ENCODE measurements at places on chromosomes 4 and X. TPM values are rescaled to one million over a fixed set of nuclear protein-coding genes. Genes with fewer than 3 reads are reported as not detected.

Gene PPP2R2C
- 7.0 TPM for polyA plus RNA-seq

Gene CXCL10
- not detected for polyA plus RNA-seq

Gene COX7B2
- not detected for polyA plus RNA-seq

Gene TMEM150C
- 0.24 TPM for polyA plus RNA-seq

Gene TLR10
- not detected for polyA plus RNA-seq

Gene SMR3B
- polyA plus RNA-seq: not detected

Gene SSX2
- polyA plus RNA-seq: not detected

Gene EDA2R
- polyA plus RNA-seq: 10.9 TPM

Gene EVC2
- not detected for polyA plus RNA-seq

Gene SHOX
- not detected for polyA plus RNA-seq

Gene FRG2
- not detected for polyA plus RNA-seq

Gene MEPE
- polyA plus RNA-seq: not detected

DNA sequence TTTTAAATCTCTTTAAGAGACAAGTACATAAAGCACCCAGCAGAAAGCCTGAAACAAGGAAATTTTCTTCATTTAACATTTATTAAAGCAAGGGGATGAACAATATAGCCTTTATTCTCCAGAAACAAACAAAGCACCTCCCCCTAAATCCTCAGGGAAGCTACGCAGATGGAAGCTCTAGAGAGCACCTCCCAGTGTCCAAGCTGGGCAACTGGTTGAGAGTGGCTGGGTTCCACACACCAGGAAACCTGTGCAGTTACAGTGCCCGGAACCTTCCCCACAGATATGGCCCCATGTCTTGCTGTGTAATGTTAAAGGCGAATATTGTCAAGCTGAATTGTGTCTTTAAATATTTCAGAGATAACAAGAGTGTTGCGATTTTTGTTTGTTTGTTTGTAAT lies 8.9 kb upstream of the TRIML1 start:
- H3K27ac ChIP-seq: no peak overlapping the region
- no peak for DNase-seq
- no peaks in the 10 kb centered on the region for H3K4me1 ChIP-seq
- H3K36me3 ChIP-seq: no peaks in the 10 kb centered on the region
- no peak overlapping the region for H3K4me3 ChIP-seq

DNA sequence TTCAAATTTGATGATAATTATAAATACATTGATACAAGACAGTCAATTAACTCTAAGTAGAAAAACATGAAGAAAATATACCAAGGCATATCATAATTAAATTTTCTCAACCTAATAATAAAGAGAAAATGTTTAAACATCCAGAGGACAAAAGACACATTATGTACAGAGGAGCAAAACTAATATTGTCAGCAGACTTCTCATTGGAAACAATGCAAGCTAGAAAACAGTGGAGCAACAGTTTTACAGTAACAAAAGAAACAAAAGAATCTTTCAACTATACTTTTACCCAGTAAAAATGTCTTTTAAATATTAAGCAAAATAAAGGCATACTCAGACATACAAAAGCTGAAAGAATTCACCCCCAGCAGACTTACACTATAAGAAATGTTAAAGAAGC lies 238.0 kb downstream of the TMA16 start:
- H3K4me3 ChIP-seq: no peak overlapping the region
- H3K27me3 ChIP-seq: no peaks in the 10 kb centered on the region
- no peaks in the 10 kb centered on the region for H3K4me1 ChIP-seq
- H3K27ac ChIP-seq: no peak overlapping the region
- DNase-seq: no peak

- peak overlapping the region; percentile 79 for H3K4me3 ChIP-seq
- DNase-seq: no peak
- no peak overlapping the region for H3K27ac ChIP-seq
- no peaks in the 10 kb centered on the region for H3K27me3 ChIP-seq
- H3K4me1 ChIP-seq: peaks cover 30% of the 10 kb centered on the region
Measured at GRCh38 chrX:119573222-119573621, 1.1 kb upstream of the UBE2A start.

DNA sequence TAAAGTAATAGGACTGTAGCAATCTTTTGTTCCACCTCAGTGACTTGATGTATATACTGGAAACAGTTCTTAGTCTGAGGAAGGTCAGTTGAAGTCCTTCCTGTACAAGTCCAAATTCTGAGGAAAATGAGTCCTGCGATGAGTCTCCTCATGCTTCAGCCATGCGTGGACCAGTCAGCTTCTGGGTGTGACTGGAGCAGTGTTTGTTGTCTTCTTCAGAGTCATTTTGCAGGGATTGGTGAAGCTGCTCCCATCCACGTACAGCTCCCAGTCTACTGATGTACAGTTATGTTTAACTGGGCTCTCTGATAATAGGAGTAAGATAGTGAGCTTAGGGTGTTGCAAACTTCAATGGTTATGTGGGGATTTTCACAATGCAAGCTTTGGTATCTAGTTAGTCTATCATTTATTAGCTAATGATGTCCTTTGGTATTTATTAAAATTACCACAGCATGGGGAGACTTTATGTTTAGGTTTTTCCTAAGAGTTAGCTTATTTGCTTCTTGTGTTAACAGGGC lies 3.4 kb downstream of the UGT2B17 start:
- H3K4me1 ChIP-seq: no peaks in the 10 kb centered on the region
- H3K4me3 ChIP-seq: no peak overlapping the region
- H3K27ac ChIP-seq: no peak overlapping the region
- H3K27me3 ChIP-seq: no peaks in the 10 kb centered on the region
- H3K36me3 ChIP-seq: no peaks in the 10 kb centered on the region

DNA sequence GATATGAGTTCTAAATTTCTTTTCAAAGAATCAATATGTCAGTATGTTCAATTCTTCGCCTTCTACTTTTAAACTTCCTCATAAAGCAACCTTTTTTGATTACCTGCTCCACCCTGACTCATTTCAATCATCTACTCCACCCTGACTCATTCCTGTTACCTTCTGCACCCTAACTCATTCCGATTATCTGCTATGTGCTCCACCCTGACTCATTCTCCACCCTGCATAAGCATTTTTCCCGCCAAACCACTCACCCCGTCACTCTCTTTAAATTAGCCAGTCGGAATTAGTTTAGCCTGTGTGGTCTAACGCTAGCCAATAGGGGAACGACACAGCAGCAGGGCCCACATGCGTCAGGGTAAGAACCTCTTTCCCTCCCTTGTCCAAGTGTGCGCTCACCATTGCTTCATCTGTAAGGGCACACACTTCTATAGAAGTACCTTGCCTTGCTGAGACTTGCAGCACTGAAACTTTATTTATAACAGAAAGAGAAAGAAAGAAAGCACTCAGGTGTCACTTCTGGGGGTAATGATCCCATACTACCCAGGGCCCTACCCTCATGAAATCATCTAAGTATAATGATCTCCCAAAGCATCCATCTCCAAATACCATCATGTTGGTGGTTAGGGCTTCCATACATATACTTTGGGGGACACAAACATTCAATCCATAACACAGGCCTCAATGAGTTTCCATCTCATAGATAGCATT lies 875.2 kb downstream of the RAPGEF2 start:
- no peaks in the 10 kb centered on the region for H3K36me3 ChIP-seq
- no peak overlapping the region for H3K27ac ChIP-seq
- DNase-seq: no peak
- H3K4me1 ChIP-seq: no peaks in the 10 kb centered on the region

DNA sequence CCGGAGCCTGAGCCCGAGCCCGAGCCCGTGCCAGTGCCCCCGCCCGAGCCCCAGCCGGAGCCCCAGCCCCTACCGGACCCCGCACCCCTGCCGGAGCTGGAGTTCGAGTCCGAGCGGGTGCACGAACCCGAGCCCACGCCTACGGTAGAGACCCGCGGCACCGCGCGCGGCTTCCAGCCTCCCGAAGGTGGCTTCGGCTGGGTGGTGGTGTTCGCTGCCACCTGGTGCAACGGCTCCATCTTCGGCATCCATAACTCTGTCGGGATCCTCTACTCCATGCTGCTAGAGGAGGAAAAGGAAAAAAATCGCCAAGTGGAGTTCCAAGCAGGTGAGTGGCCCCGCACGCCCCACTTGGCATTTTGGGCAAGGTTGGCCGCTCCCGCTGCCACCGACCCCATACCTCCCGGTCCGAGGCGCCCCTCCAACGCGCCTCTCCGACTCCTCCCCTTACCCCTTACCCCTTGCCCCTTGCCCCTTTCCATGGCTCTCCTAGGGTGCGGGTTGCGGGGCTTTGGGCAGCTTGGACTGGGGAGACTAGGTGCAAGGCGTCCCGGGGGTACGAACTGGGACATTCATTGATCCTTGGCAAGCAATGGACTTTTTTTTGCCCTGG lies 553 bp downstream of the SLC16A2 start:
- no peaks in the 10 kb centered on the region for H3K27me3 ChIP-seq
- no peak for DNase-seq
- no peaks in the 10 kb centered on the region for H3K36me3 ChIP-seq
- peak overlapping the region; percentile 41 for H3K4me3 ChIP-seq

DNA sequence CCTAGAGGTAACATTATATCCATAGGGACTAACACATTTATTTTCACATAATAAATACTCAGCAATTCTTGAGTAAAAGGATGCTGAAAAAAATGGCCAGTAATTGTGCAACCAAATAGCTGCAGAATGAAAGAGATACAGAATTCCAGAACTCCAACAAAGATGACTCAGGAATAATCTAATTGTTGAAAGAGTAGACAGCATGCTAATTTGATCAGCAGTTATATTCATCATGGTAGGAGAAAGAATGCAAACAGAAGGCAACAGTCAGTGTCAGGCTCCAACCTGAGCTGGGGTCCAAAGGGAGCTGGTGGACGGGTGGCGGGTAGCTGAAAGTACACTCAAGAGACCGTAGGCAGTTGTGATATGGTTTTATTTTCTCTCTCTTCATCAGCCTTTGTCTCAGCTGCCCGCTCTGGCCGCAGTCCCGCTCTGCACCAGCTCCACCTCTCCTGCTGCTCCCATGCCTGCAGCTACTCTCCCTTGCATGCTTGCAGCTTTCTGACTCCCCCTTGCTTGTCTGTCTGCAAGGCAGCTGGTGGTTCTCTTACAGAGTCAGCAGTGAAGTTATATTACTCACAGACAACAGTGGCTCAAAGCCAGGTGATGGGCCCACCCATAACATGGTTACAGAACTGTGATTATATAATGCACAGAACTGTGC lies 1150.1 kb downstream of the STIM2 start:
- no peak overlapping the region for H3K4me3 ChIP-seq
- DNase-seq: no peak
- H3K4me1 ChIP-seq: no peaks in the 10 kb centered on the region
- H3K36me3 ChIP-seq: no peaks in the 10 kb centered on the region
- H3K27ac ChIP-seq: no peak overlapping the region

DNA sequence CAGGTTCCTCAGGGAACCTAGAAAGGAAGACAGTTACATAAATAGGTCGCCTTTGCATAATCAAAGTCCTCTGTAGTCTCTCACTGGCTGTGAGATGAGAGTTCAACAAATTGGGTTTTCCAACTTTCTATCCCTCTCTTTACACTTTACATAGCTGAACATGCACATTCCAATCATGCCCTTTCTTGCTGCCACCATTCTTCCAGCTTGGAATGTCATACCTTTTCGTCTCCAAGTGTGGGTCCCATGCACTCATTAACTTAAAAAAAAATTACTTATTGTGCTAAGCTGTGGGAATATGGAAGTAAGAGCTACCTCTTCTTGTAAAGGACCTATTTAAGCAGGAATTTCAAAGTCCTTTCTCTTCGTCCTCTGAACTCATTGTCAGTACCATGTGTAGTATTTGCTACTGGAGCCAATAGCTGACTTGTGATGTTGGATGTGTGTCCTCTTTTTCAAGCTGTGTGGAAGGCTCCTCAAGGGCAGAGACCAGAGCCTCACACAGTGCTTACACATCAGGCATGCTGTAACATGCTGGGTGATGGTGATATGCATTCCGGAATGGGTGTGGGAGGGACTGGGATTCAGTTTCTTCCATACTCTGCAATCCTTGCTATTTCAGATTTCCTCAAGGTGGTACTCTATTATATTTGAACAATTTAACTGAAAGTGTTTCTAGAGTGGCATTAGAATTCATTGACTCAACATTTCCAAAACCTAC lies 7.1 kb downstream of the ENOPH1 start:
- no peaks in the 10 kb centered on the region for H3K36me3 ChIP-seq
- no peaks in the 10 kb centered on the region for H3K27me3 ChIP-seq
- no peak overlapping the region for H3K4me3 ChIP-seq

- H3K4me1 ChIP-seq: peaks cover 90% of the 10 kb centered on the region
- DNase-seq: peak; percentile 69
- peak overlapping the region; percentile 73 for H3K4me3 ChIP-seq
- peak overlapping the region; percentile 12 for H3K27ac ChIP-seq
- no peaks in the 10 kb centered on the region for H3K36me3 ChIP-seq
Measured at GRCh38 chr4:1752284-1753041, 31.1 kb downstream of the TACC3 start.
